Stimulated activated naive CD8-positive, alpha-beta T cell treated with anti-CD3 and anti-CD28 coated beads, Interleukin-15, amount 100 ng/mL, for 72 hours (primary cell): ENCODE measurements at places on chromosomes 2 and 18.

GRCh38 chr18:78965260-78965659 is 14.4 kb upstream of the SALL3 start:
- no peak for DNase-seq

DNA sequence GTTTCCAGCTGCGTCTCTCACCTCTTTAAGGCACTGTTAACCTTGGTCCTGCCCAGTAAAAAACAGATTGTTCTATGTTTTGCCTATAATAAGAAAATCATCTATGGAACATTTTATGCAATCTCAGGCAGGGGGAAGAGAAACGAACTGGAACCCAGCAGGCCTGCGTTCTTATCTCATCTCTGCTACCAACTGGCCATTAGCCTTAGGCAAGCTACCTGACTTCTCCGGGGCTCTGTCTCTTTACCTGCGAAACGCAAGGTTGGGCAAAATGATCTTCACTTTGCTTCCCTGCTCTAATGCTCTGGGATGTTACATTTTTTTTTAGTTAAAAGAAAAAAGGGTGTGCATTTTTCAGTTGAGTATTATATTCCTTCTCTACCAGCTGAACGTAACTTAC is 70.5 kb upstream of the WIPF1 start:
- DNase-seq = no peak

DNA sequence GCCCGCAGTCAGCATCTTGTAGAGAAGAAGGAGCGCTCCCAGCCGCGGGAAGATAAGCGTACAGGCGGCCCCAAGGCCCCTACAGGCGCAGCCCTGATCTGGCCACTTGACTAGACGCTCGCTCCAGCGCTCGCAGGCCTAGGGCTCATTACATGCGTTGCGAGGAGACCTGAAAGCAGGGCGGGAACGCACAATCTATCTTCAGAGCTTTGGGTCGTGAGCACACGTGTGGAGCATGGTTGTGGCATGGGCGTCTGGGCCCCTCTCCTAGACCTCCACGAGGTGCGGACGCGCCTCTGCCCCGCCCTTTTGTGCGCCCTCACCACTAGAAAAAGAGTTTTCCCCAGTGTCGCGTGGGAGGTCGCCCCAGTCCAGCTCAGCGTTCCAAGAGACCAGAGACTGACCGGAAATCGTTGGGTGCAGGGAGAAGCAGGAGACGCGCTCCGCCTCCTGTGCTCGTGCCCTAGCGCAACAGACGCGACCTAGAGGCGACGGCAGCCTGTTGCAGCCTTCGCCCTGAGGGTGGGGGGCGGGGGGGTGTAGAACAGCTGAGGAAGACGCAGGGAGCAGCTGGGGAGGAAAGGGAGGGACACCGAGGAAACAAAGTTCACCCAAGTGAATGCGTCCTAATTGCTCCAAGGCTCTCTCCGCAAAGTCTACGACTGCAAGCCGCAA is 12.6 kb downstream of the NR4A2 start:
- DNase-seq = peak; percentile 26

- no peak for DNase-seq
Observed at GRCh38 chr2:65421432-65421748, 11.0 kb downstream of the SPRED2 start.

GRCh38 chr2:238899386-238899785 is 51.5 kb downstream of the TWIST2 start:
- no peak for DNase-seq

DNA sequence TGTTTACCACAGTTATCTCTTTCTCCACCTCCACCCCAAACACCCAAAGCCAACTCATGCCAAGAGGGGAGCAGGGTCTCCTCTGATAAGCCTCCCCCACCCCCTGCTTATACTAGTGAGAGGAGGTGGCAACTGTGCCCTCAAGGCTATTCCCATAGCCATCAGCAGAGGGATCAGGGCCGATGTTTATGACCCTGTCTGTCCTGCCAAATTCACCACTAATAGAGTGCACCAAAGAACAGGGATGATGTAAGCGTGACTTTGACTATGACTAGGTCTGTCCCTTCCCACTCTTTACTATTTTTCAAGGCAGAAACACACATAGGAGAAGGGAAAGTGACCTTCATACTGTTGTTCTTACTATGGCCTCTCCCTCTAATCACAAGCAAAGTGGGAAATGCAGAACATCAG is 74.6 kb downstream of the CLHC1 start:
- DNase-seq = no peak

DNA sequence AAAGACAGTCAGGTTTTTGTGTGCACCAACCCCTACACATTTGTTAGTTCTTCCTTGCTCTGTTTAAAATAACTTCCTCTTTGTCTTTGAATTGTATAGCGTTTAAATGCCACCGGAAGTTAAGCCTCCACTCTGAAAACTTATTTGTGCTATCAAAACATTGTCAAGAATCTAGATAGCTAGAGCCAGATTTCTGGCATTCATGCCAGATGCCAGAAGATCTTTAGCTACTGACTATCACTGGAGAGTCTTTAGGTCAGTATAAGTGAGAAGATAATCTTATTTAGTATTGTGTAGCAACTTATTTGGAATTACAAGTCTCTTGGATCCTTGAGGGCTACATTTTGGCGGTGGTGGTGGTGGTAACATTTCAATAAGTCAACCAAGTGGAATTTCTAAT is 63.4 kb upstream of the ADAM23 start:
- no peak for DNase-seq

DNA sequence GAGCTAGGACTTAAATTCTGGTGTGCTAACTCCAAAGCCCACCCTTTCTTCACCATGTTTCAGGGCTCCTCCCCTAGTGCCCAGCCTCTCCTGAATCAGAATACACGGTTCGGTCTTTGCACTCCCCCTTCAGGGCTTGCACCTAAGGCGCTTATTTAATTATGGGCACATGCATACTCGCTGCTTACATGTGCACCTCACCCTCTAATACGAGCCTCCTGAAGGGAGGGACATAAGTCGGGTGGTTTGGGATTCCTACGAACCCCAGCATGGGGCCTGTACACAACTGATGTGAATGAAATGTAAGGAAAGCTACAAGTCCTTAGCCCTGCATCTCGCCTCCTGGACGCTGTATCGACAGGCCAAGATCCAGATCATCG is 435 bp downstream of the IFT172 start:
- no peak for DNase-seq

DNA sequence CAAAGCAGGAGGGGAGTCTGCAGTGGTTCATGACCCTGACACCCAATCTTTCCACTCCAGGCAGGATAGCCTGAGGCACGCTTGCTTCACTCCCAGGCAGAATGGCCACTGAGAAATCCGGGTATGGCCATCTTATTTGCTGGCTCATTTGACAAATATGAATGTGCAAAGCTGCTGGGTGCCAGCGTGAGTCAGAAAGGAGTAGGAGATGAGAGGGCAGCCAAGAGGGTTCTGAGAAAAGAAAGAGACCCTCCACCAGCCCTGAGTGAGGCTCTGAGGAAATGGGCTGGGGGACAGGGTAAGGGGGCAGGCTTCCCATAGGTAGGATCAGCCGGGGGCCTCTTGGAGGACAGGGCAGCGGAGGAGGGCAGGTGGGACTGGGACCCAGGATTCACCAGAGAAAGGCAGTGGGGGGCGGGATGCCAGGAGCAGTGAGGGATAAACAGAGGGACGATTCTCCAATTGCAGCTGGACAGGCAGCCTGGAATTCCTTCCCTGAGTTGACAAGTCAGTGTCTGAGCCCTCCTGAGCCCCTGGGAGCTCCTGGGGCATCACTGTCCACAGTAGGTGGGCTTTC is 15.2 kb downstream of the RAMP1 start:
- DNase-seq = no peak

- no peak for DNase-seq
Observed at GRCh38 chr18:11541179-11541578, 68.2 kb upstream of the SLC35G4 start.

DNA sequence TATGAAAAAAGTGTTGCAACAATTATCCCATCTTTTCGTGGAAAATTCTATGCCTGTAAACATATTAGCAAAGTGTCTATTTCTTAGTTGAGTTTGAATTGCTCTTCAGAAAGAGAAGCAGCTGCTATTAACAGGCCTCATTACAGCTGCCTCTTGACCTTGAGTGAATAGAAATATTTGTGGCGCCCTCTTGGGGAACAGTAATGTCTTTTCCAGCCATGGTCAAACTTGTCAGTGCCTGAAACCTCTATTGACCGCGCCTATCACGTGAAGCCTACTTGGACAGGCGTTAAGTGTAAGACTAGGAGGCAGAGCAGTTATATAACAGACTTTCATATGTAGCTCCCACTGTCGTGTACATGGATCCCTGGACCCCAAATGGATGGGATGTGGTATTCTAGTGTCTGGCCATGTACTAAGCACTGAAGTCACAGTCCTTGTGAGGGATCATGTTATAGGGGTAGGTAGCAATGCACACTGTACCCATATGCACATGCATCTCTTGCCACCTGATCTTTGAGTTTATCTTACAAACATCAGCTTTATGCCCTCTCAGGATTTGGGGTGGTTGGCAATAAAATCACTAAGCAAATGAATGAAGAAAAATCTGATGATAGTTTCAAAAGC is 245.0 kb downstream of the PTGR3 start:
- no peak for DNase-seq
